ENCODE measurements at places on chromosomes 2 and 18.

DNA sequence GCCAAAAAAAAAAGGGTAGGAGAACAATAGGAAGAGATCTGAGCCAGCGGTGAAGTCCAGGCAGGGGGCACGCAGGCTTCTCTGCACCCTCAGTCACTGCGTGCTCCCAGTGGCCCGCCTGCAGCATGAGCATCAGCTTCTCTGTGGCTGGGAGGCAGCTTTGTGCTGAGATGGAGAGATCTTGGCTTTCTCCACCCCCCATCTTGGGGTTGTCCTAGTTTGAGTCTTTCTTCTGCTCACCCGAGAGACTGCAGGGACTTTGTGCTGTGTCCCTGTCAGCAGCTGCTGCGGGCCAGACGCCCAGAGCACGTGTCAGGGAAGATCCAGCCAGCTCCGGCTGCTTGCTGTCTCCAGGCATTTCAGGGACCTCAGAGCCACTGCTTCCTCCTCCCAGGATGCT lies 20.3 kb downstream of the TRAPPC12 start:
- no peak for DNase-seq

GRCh38 chr2:197877038-197877437 lies 72.6 kb downstream of the PLCL1 start:
- no peak for DNase-seq

- no peak for DNase-seq
These were observed 9.9 kb downstream of the LIMS2 start for GRCh38 chr2:127665267-127665893.

DNA sequence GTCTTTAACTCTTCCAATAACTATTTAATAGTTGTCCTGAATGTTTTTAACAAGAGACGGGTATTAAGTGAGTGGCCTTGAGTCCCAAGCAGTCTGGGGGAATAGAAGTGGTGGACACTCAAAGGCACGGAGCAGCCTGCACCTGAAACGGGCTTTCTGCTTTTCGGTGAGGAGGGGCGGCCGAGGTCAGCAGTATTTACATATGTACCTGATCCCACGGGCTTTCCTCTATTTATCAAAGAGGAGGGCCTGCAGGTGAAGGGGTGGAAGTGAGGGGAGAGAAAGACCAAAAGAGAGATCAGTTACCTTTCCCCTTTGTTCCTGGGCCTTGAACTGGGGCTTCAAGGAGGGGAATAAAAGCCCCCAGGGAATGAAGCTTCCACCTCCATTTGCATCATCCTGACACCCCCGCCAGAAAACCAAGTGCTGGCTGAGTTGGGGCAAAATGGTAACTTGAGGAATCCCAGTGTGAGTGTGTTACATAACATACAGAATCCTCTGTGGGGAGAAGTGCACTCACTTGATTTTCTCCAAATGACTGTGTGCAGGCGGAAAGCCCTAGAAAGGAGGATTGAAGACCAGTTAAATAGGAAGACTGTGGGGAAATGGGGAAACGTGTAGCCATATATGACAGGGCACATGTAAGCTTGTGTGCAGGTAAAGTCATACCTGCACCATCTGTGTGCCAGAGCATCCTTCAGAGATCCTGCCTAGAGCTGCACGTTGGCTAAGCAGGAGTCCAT lies 12.4 kb downstream of the POU3F3 start:
- DNase-seq = no peak

- DNase-seq = no peak
These were observed 640 bp downstream of the ROCK2 start for GRCh38 chr2:11343650-11344341.

- DNase-seq = no peak
These were observed 70.6 kb upstream of the ITGB6 start for GRCh38 chr2:160270571-160271113.

- no peak for DNase-seq
These were observed 85.6 kb upstream of the XPO1 start for GRCh38 chr2:61623747-61624146.

GRCh38 chr2:188784269-188784762 lies 189.9 kb upstream of the COL3A1 start:
- no peak for DNase-seq

DNA sequence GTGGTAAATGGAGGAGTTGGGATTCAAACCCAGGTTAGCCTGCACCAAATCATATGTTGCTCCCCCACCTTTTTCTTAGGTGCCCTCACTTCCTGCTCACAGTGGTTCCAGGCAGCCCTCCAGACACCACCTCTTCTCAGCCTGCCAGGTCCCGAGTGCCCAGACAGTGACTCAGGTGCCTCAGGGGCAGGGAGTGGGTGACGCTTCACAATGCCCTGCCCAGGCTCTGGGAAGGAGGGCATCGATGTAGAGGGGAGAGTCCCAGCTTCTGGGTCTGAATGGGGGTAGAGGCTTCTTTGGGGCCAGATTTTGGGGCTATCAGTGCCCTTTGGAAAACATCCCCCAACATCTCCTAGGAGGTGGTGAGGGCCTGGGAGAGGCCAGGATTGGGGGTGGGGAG lies 5.2 kb upstream of the DNAJB2 start:
- DNase-seq = no peak

DNA sequence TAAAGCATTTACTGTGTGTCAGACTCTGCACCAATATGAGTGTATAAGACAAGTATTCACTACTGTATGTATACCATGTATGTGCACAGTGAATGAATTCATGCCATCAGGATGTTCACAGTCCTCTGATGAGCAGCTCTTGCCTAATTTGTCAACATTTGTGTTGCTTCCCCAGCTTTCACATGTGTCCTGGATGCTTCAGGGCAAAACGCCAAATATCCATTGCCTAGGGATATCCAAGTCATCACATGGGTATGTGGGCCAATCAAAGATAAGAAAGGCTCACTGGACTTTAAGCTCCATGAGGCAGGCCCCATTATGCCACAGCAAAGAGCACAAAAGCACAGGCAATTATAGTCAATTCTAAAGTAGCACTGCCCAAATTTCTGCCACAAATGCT lies 134.2 kb upstream of the CHAC2 start:
- no peak for DNase-seq
